ENCODE measurements at places on chromosomes 12 and 14.

DNA sequence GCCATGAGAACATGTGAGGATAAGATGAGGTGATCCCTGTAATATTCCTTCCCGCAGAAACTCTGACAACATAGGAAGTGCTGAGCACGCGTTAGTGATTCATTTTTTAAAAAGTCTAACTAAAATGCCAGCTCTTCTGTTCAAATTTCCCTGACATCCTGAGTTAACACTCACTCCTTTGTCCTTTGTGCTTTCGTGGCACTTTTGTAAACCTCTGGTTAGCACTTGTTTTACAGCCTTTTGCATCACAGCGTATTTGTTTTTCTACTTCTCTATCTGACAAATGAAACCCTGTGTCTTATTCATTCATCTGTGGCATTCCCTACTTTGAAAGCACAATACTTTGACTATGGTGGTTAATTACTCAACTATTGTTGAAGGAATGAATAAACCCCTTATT lies 313.6 kb downstream of the NUAK1 start:
- DNase-seq = no peak

DNA sequence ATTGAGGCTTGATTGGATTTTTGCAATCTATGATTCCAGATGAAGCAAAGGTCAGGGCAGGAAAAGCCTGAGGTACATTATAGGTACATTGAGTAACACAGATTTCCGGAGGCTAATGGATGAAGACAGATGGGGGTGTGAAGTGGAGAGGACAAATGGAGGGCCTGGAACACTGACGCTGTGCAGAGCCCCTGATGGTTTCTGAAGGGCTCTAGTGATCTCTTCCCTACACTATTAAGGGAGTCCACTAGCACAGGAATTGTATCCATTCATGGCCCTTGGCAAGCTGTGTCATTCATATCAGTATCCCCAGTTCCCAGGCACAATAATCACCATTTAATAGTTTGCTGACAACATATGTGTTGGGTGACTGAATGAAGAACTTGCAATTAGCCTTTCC lies 284.8 kb downstream of the ITPR2 start:
- DNase-seq = no peak

DNA sequence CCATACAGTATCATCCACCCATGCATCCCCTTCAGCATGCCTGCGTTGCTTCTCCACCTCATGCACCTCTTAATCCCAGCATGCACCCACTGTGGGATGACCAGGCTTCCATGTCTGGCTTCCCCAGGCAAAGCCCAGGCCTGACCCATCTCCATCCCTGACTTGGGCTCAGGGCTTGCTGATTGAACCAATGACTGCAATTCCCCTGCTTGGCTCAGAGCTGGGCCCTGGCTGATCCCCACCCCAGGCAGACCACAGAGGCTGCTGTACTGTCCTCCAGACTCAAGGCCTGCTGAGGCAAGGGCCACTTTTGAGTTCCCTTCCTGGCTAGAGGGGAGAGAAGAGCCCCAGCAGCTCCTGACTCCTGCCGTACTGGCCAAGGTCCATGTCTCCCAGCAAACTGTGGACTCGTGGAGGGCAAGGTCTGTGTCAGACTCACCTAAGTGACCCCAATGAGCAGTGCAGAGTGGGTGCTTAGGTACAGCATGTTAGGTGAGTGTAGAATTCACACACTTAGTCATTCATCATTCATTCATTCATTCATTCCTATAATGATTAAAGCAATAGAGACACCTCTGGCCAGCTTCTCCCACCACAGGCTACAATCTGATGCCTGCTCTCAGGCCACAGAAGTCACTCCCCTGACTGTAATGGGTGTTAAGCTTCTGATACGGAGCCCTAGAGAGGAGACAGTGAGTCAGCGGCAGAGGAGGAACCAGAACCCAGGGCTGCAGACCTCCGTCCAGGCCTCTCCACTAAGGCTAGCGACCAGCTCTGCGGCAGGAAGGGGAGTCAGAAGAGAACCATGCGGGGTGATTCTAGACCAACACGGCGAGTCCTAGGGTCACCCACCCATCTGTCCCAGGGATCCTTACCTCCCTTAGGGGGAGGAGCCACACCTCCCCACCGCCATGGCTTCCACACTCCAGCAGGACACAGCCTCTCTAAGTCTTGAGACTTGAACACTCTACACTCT lies 2.9 kb downstream of the BEGAIN start:
- no peak for DNase-seq

GRCh38 chr12:126210026-126210425 lies 1144.8 kb downstream of the AACS start:
- no peak for DNase-seq

DNA sequence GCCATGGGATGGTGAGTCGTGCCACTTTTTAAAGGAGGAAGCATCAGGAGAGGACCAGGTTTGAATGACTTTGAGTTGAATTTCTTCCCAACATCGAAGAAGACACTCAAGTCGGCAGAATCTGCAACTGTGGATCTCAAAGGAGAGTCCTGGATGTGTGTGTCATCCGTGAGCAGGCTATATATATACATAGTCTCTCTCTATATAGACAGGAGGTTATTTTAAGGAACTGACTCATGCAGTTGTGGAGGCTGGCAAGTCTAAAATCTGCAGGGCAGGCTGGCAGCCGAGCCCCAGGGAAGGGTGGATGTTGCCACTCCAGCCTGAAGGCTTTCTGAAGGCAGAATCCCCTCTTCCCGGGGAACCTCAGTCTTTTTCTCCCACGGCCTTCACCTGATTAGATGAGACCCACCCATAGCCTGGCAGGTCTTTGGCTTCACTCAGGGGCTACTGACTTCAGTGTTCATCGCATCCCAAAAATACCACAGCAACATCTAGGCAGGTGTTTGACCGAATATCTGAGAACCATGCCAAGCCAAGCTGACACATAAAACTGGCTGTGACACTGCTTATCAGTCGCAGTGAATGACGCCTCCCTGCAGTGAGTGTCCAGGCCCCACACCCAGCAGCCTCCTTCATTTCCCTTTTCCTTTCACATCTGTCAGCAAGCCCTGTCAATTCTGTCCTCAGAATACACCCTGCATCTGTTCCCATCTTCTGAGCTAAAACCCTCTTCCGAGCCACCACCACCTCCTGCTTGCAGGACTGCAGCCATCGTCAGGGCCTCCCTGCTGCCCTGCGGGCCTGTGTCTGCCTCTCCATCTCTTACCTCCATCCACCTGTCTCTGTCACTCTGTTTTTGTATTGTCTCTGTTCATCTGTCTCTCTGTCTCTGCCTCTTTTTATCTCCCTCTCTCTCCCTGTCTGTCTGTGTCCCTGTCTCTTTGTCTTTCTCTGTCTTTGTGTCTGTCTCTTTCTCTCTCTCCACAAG lies 54.0 kb downstream of the ZNF664 start:
- DNase-seq = peak; percentile 72

GRCh38 chr14:58353516-58354299 lies 42.0 kb upstream of the TOMM20L start:
- DNase-seq = no peak
